MCF 10A (cell line): ENCODE measurements at places on chromosomes 16 and 17.

- DNase-seq = no peak
These were observed 113.0 kb downstream of the COPRS start for GRCh38 chr17:31745964-31746600.

GRCh38 chr16:11793840-11794239 lies 3.2 kb downstream of the ZC3H7A start:
- no peak for DNase-seq

DNA sequence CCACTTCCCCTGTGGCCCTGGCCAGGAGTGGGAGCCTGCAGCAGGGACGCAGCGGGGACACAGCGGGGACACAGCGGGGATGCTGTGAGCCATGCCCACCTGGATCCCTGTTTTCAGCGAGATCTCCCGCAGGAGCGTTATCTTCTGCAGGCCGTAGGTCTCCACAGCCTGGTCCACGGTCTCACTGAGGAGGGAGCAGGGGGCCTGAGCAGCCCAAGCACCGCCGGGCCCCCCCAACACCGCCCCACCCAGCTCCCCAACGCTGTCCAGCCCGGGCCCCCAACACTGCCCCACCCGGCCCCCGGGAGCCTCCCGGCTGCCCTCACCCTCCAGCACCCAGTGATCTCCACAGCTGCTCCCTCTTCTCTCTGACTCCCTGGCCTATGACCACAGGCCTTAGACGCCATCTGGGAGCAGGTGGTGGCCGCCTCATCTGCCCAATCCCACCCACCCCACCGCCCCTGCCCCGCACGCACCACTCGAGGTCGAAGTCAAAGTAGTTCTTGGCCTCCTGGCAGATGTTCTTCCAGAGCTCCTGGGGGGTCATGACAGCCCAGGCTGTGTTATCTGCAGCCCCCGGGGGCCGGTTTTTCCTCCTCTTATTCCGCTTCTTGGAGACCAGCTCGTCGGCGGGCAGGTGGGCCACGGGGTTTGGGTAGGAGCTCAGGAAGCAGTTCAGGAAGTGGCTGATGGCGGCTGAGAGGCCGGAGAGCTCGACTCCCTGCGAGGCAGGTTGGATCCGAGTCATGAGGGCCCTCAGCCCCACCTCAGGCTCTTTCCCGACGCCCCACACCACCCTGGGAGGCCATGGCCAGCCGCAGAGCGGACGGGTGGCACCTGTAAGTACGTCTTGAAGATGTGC lies 17.0 kb downstream of the CLUH start:
- DNase-seq = no peak

- DNase-seq = no peak
These were observed 39.7 kb upstream of the NGFR start for GRCh38 chr17:49455272-49455861.

- DNase-seq = no peak
These were observed 74.6 kb downstream of the SOCS1 start for GRCh38 chr16:11181242-11181898.

DNA sequence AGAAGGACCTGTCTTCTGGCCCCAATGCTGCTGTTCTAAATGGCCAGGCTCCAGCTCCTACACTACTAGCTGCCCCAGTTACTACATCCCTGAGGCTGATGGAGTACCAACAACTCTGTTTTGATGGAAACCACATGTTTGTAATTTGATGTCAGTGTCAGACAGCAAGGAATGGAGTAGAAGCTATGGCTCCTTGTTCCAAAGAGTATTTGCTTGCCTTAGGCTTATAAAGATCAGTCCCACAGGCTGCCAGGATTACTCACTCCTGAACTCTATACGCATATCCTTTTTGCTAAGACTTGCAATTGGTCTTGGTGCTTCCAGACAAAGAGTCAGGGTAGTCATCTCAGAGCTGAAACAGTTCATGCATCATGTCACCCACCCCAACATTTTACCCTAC lies 139.6 kb downstream of the HS3ST3A1 start:
- no peak for DNase-seq

DNA sequence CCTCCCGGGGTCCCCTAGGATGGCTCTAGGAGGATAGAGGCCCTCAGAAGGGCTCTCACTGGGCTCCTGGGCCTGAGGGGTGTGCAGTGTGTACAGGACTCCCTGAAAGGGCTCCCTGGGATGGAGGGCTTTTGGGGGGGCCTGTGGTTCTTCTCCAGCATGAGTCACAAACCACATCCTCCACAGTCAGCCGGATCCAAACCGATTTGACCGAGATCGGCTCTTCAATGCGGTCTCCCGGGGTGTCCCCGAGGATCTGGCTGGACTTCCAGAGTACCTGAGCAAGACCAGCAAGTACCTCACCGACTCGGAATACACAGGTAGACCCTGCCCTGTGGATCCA lies 4.5 kb downstream of the TRPV2 start:
- peak; percentile 65 for DNase-seq

DNA sequence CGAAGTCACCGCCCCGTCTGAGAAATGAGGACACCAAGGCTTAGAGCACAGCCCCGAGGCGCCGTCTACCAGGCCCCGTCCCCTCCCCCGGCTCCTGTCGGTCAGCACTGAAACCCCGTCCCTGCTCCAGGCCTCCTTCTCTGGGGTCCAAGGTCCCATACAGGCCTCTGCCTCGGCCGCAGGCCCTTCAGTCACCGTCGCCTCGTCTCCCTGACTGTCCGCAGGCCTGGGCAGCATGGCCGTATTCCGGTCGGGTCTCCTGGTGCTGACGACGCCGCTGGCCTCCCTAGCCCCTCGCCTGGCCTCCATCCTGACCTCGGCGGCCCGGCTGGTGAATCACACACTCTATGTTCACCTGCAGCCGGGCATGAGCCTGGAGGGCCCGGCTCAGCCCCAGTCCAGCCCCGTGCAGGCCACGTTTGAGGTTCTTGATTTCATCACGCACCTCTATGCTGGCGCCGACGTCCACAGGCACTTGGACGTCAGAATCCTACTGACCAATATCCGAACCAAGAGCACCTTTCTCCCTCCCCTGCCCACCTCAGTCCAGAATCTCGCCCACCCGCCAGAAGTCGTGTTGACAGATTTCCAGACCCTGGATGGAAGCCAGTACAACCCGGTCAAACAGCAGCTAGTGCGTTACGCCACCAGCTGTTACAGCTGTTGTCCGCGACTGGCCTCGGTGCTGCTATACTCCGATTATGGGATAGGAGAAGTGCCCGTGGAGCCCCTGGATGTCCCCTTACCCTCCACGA lies 617 bp downstream of the COASY start:
- DNase-seq = peak; percentile 30

GRCh38 chr16:53081032-53081424 lies 26.2 kb downstream of the CHD9 start:
- no peak for DNase-seq

DNA sequence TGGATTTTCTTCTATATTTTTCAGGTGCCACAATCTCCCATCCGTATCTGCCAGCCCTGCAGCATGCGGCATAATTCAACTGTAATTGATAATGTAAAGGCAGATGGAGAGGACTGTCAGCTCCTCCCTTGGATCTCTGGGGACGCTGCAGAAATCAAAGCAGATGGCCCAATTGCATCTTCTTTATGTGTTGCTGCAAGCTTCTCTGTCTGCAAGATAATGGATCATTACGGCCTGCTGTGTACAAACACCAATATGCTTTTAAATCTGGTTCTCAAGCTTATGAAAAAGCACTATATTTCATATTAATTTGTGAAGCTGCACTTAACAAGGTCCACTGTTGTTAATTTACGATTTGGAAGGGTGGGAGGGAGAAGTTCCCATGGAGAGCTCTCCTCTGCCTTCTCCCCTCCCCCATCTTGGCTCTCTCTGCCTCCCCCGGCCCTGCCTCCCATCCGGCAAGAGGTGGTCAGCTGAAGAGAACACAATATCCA lies 607.5 kb downstream of the TOX3 start:
- DNase-seq = no peak

GRCh38 chr17:80379348-80379747 lies 35.6 kb upstream of the ENDOV start:
- no peak for DNase-seq

DNA sequence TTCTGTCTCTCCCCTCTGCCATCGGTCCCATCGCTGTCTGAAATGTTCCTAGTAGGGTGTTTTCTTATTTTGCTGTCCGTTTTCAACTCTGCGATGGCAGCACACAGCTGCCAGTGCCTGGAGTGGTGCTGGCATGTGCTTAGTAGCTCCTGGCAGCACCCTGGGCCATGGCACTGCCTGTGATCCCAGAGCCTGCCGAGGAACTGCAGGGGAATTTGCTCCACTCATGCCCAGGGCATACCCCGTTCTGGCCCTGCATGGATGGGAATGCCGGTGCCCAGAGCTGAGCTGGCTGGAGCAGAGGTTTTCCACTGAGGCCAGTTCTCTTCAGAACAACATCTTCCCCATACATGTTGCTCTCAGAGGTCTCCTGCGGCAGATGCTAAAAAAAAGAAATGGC lies 43.1 kb downstream of the GPT2 start:
- DNase-seq = no peak

GRCh38 chr16:78258375-78259065 lies 159.1 kb downstream of the WWOX start:
- no peak for DNase-seq

GRCh38 chr17:78808163-78808562 lies 26.1 kb upstream of the CYTH1 start:
- DNase-seq = no peak

DNA sequence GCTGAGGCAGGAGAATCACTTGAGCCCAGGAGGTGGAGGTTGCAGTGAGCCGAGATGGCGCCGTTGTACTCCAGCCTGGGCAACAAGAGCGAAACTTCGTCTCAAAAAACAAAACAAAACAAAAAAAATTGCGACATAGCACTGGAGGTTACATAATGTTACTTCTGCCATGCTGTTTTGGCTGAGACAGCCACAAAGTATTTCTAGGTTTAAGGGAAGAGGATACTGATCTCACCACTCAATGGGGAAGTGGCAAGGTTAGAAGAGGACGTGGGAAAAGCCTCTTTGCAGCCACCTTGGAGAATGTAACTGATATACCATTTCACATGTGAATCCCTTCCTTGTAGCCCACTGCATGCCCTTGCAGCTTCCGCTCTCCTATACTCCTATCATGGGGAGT lies 131.2 kb upstream of the NLRP1 start:
- DNase-seq = peak; percentile 43

DNA sequence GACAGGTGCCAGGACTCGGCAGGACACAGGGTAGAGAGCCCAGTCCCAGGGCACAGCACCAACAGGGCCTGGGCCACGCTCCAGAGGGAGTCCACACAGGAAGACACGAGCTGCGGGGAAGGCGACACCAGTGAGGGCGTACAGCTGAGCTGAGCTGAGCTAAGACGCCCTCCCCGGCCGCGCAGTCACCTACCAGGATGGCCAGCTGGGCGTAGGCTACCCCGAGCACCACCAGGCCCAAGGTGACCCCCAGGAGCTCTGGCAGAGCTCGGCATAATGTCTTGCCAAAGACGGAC lies 42.6 kb downstream of the TSC2 start:
- DNase-seq = no peak

- DNase-seq = peak; percentile 96
These were observed 35.3 kb upstream of the HELZ start for GRCh38 chr17:67280279-67280678.

GRCh38 chr16:69150146-69150865 lies 17.9 kb downstream of the UTP4 start:
- peak; percentile 82 for DNase-seq

DNA sequence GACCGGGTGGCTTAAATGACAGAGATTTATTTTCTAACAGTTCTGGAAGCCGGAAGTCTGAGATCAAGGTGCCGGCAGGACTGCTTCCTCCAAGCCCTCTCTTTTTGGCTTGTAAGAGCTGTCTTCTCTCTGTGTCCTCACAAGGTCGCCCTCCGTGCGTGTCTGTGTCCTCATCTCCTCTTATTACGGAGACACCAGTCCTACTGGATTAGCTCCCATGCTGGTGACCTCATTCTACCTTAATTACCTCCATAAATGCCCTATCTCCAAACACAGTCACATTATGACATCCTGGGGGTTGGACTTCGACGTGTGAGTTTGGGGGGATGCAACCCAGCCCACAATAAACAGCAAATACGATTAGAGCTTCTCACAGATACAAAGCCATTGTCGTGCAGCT lies 161.5 kb downstream of the FOXL1 start:
- DNase-seq = no peak

DNA sequence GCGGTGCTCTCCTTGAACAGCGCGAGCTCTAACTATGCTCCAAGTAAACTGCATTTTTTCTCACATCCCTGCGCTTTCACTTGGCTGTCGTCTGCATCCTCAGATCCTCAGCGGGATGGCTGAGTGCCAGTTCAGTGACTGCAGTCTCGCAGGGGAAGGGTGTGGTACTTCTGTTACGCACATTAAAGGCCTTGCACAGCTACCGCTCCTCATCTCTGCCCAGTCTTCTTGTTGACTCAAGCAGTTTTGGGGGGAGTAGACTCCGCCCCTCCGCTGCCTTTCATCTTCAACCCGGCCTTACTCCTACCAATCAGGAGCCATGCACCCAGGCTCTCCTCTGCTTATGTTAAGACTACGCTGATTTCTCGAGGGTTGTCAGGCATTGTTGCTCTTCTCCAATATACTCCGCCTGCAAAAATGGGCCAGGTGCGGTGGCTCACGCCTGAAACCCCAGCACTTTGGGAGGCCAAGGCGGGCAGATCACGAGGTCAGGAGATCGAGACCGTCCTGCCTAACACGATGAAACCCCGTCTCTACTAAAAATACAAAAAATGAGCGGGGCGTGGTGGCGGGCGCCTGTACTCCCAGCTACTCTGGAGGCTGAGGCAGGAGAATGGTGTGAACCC lies 10.0 kb downstream of the ATP5PD start:
- DNase-seq = no peak

- no peak for DNase-seq
These were observed 27.0 kb downstream of the WNT3 start for GRCh38 chr17:46791531-46791930.

DNA sequence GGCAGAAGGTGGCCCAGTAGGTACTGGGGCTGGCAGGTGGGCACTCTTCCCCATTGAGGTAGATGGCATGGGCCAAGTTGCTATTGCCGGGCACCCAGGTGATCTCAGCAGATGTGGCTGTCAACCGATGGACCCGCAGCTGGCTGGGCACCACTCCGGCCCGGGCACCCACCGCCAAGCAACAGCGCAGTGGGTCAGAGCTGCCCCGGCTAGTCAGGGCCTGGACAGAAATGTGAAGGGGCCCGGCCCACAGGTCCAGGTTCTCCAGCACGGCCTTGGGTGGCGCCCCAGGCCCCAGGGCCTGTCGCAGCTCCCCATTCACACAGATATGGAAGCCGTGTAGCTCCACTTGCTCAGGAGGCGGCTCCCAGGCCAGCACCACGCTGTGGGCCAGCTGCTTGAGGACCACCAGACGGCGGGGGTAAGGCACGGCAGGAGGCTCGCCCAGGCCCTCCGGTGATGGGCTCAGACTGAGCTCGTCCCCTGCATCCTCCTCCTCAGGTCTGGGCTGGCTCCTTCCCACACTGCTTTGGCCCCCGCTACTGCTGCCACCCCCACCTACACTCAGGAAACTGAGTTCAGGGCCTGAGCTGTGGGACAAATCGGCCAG lies 16.5 kb downstream of the TSPOAP1 start:
- no peak for DNase-seq

DNA sequence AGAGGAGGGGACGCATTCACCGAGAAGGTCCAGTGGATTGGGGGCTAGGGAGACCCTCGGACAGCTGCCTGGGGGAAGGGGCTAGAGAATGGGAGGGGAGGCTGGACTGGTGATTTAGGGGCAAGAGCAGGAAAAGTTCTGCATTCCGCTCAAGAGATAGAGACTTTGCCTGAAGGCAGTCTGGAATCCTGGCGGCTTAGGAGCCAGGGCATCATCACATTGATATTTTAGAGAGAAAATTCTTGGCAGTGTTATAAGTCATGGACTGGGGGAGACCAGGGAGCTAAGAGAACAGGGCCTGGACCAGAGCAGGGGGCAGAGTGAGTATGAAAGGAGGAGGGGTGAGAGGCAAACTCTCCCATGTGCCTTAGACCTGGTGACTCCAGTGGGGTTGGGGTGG lies 35.8 kb downstream of the MSI2 start:
- no peak for DNase-seq

- DNase-seq = no peak
These were observed 227.1 kb downstream of the MAP2K4 start for GRCh38 chr17:12247761-12248160.
